NCI-H187 (cell line): ENCODE measurements at places on chromosomes 2 and 18.

DNA sequence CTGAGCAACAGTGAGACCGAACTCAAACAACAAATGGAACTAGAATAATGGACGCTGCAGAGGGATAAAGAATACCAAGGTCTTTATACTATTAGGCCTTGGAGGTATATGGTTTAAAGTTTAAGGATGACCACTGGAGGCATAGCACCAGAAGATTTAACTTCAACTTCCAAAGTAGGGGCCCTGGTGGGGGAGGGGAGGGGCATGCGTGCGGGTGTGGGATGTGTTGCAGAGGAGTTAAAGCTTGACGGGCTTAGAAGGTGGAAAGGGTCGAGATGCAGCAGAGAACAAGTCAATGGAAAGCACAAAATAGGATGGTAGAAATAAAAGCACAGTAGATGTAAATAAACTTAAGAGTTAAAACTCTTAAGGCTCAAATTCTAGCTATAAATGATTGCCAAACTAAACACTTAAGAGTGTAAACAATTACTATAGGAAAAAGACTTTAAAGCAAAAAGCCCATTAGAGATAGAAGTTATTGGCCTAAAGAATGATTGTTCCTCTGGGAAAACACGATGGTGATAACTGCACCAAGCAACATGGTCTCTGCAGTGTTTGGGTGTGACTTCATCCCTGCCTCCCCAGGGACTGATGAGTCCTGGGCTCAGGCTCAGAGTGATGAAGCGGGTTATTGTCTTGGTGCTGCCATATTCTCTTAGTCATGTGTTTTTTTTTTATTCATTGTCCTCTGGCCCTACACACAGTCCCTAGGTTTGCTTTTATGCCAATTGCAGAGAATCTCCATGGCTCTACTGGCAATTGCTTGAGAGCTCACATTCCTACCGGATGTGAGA lies 13.0 kb downstream of the RRM2 start:
- no peak for DNase-seq

DNA sequence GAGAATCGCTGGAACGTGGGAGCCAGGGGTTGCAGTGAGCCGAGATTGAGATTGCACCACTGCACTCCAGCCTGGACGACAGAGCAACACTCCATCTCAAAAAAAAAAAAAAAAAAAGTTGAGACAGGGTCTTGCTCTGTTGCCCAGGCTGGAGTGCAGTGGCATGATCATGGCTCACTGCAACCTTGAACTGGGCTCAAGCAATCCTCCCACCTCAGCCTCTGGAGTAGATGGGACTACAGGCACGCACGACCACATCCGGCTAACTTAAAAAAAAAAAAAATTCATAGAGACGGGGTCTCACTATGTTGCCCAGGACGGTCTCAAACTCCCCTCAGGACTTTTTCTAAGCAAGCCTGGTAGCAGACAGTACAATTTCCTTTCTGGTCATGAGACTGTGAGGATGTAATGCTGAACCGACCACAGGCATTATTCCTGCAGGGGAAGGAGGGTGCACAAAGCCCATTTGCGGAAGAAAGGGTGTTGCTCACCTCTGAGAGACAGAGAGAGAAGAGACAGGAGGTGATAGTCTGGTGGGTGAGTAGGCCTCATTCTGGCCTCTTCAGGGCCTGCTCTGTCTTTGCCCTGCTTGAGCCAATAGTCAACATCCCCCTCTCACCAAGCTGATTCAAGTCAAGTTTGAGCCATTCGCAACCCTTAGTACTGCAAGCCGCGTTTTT lies 205.3 kb downstream of the ZFP36L2 start:
- DNase-seq = no peak

GRCh38 chr2:96771796-96772618 lies 11.3 kb downstream of the CNNM4 start:
- no peak for DNase-seq

DNA sequence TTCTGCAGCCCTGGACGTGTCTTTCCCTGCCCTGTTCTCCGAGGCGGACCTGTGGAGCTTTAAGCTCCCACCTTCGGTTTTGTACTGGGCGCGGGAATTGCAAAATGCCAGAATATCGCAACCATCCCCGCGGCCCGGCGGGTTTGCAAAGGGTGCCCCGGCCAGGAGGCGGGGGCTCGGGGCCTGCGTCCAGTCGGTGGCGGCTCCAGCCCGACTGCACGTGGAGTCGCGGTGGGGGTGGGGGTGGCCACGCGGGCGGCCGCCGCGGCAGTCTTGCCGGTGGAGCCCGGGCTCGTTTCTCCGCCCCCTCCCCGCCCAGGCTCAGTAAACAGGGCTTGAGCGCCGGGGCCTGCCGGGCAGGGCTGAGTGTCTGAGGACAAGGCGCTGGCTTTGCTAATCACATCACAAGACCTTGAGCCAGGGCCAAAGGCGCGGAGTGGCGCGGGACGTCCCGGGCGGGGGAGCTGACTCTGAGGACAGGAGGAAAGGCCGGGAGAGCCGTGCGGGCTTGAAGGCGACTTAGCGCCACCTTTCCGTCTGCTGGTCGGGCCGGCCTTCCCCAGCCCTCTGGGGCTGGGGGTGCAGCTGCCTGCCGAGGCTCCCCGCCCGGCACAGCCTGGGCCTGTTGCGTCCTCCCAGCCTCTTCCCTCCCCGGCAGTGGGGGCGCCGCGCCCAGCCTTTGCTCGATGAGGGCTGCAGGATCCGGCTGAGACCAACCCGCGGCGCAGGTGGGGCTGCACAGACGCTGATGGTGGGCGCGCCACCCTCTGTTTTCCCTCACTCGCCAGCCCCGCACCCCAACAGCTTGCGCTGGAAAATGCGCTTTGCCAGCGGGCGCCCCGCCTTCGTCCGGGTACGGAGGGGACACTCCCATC lies 786 bp upstream of the ZFP36L2 start:
- peak; percentile 84 for DNase-seq

DNA sequence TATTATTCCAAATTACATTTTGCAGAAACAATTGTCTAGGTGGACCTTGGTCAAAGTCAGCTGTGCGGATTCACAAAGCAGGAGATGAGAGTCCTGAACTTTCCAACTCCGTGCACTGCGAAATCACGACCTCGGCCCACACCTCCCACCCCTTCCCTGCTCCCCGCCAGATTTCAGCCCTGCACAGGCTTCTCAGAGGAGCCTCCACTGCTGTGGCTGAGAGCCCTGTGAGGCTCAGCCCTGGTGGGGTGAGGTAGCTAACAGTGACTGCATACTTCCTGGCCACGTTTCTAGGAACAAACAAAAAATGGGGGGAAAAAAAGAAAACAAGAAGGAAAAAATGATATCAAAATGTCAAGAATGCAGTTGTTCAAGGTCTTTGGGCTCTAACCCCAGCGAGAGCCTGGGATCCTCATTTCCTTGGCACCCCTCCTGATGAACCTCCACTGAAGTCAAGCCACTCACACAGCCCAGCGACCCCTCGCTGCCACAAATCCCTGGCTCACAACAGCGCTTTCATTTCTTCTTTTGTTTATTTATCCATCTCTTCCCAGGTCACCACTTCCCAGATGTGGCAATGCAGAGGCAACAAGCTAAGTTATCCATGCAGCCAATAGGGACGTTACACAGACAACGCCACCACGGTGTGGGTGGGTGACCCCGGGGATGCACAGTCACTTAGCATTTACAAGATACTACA lies 729.7 kb upstream of the ID2 start:
- DNase-seq = no peak

DNA sequence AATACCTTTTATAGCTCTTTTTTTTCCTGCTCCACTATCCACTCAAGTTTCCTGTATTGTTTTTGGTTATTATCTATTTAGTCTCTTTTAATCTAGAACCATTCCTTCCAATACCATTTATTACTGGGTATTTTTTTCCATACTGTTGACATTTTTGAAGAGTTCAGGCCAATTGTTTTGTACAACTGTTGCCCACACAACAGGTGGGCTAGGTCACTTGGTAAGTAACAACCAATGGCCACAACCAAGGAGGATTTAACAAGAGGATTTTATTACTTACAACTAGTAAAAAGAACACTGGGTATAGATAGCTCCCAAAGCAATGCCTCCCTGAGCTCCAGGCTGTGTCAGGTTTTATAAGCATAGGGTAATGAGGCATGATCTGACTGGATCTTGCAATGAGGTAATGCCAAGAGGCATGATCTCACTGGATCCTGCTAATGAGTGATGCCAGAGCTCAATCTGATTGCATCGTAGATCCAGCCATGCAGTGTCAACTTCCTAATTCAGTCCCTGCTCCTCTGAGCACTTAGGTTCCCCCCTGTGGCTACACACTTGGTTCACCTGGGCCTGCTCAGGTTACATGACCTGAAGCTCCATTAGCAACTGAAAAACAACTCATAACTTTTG lies 7.1 kb upstream of the CEP68 start:
- DNase-seq = no peak

GRCh38 chr18:8930990-8931616 lies 171.4 kb upstream of the NDUFV2 start:
- DNase-seq = no peak

DNA sequence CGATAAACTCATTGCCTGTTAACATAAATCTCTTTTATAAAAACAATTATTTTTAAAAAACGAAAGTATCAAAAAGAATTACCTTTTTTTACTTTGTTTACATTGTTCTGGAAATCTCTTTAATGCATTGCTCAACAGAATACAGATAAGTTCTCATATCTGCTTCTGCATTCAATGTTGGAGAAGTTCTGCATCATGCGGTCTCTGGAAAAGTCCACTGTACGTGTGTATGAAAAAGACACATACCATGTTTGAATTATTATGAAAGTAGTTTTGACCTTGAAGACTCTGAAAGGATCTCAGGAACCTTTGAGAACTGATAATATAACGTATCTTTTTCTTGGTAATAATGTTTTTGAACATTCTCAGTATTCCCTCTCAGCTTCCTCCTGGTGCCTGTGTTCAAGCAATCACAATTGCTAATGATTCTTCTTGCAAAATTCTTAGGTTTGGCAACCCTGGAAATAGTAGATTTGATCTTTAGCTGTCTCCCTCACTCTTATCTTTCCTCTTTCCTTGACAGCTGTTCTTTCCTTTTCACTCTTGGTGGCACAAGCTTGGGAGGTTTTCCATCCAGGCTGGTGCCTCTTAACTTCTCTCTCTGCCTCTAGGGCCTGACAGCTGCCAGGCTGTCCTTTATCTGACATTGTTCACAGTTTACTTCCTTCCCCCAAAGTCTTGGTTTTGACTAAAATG lies 12.4 kb upstream of the IL1R1 start:
- no peak for DNase-seq

DNA sequence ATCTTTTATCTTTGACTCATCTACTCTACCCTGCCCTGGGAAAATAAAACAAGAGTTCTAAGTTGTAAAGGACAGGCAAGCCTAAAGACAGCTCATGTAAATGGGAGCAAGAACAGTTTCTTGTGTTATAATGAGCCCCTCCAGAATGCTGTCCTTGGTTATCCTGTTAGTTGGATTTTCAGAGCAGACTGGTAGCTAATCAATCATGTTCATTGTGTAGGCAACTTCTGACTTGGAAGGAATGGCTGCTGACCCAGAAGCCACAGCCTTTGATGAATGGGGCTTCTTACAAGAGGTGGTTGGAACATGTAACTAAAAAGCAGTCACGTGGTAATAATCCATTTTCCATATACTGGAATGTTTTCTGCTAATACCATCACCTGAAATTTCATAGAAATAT lies 254.2 kb downstream of the AGPS start:
- DNase-seq = no peak
